GM04504 (cell line): ENCODE measurements at places on chromosomes 5 and 9.

GRCh38 chr5:135569755-135570452, 8.9 kb downstream of the CXCL14 start:
- no peak for DNase-seq

- DNase-seq: no peak
These were observed 72.7 kb upstream of the ASS1 start for GRCh38 chr9:130372057-130372456.

DNA sequence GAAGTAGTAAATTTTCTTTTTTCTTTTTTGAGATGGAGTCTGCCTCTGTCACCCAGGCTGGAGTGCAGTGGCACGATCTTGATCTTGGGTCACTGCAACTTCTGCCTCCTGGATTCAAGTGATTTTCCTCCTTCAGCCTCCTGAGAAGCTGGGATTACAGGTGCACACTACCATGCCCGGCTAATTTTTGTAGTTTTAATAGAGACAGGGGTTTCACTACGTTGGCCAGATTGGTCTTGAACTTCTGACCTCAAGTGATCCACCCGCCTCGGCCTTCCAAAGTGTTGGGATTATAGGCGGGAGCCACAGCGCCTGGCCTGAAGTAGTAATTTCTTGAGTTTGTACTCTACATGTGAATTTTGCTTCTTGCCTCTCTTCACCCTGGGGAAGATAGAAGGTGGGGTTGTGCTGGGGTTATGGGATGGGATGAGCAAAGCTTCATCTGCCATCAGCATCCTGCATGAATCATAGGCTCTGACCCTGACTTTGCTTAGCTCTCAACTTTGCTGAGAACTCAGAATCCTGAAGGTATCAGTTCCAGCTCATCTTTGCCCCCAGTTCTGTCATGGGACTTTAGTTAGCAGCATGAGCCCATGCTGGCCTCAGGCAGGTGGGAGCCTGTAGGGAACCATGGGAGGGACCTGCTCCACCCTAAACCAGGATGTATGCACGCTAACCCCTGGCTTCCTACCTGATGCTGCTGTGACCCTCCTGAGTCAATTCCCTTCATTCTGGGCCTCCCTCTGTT, 9.3 kb upstream of the CCL21 start:
- DNase-seq: no peak

DNA sequence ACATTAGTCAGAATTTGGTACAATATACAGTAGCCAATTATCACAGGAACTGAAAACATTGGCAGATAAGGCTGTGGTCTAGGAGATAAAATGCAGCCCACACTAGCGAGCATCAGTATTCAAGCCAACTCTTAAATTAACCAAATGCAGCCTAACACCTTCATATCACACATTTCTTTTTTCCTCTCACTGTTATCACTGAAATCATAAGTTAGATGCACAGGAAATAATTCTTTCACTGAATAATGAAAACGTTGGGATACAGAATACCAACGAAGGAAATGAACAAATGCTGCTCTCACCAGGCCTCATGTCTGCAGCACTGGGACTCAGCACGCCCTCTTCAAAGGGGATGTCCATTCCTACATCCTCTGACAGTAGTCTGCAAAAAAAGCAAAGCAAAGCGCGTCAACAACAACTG, 109.1 kb upstream of the PCA3 start:
- DNase-seq: no peak

DNA sequence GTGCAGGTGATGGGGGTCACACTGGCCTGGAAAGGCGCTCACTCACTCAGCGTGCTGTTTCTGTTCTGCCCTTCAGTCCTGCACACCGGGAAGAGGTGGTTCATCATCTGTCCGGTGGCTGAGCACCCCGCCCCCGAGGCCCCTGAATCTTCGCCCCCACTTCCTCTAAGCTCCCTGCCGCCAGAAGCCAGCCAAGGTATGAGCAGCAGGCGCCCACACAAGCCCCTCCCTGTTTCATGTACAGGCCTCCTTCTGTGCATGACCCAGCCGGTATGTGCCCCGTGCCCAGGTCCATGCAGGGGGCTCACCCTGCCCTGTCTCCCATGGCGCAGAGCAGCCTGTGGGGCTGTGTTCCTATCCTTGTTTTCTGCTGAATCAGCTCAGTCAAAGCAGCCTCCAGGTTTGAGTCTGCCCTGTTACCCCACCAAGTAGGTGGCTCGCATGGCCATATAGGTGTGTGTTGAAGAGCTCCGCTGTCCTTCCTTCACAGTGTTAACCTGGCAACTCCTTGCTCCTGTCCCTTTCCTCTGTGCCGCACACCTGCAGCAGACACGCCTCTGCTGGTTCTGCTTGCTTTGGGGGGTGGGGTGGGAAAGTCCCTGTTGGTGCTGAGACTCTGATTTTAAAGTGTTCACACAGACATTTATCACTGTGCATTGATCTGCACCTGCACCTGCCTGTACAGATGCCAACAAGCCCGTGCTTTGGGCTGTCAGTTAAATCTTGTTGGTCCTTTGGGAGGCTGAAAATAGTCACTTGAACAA, 84.8 kb downstream of the WNK2 start:
- no peak for DNase-seq

- DNase-seq: no peak
These were observed 179.0 kb upstream of the ADRA1B start for GRCh38 chr5:159737263-159737662.

GRCh38 chr5:99317136-99317535, 388.3 kb upstream of the CHD1 start:
- DNase-seq: no peak

DNA sequence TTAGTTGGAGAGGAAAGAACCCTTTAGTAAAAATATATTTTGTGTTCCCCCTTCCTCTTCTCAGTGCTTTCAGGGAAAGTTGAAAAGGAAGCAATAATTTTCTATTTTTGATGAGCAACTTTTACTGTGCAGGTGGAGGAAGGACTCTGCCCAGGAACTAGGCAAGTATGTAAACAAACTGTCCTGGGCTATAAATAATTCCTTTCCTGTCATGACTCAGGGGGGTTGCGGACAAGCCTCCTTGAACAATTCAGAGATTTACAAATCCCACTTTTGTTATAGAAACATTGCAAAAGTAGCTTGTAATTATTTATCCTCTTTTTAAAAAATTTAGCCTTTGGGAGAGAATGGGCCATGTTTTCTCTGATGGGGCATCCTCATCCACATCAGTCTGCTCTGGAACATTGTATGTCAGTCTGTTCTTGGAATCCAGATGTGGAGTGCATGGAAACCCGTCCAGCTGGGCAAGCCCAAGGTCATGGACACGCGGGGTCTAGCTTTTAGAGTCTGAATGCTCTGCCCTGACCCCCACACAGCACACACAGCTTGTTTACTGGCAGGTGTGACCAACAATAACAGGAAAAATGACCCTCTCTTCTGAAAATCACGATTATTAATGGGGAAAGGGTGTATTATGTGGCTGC, 127.6 kb downstream of the GADD45G start:
- DNase-seq: no peak

DNA sequence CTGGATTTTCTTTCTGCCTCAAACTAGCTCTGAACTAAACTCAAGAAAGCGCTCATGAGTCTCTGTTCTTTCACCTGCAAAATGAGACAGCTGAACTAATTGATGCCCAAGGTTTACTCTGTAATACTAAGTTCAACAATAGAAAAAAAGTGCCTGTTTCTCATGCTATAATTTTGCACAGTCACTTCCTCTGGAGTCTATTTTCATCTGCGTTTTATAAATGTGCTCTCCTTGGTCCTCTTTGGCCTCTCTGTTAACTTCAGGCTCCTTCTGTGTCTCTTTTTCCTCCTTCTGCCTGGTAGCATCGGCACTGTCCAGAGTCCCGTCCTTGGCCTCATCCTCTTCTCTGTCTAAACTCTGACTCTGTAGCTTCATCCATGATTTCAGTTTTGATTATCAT, 311.9 kb upstream of the TLE4 start:
- no peak for DNase-seq

- DNase-seq: no peak
These were observed 34.7 kb downstream of the C9orf50 start for GRCh38 chr9:129586245-129586644.

- no peak for DNase-seq
These were observed 36.5 kb downstream of the SYK start for GRCh38 chr9:90838098-90838497.

GRCh38 chr5:60455589-60455988, 244.4 kb downstream of the DEPDC1B start:
- DNase-seq: no peak

DNA sequence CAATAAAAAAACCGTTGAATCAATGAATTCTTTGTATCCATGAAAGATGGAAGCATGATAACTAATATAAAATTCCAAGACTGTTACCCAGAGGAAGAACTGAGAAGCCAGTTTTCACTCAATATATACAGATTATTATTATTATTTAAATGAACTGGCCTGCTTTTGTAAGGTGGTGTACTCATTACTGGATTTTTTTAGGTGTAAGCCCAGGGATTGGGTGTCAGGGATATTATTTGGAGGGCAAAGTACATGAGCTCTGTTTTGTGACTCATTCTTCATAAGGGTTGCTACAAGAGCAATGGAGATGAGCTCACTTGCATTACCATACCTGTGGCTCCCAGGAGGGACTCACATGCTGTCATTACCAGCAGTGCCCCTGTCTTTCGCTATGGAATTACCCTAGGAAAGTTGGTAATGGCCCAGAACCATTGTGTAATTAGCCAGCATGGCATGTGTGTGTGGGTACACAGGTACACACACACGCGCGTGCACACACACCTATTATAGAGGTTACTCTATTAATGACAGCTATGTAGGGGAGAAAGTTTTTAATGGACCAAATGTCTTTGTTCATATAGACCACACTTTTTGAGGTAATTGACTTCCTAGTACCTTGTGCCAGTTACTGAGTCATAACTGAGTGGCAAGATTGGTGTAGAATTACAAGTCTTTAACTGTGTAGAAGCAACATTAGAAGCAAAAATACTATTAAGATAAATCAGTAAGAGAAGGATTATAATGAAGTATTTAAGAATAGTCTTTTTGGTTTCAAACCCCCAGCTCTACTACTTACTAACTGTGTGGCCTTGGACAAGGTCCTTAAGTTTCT, 143.4 kb downstream of the GDNF start:
- no peak for DNase-seq

GRCh38 chr5:95668216-95668615, 14.6 kb downstream of the SPATA9 start:
- no peak for DNase-seq

DNA sequence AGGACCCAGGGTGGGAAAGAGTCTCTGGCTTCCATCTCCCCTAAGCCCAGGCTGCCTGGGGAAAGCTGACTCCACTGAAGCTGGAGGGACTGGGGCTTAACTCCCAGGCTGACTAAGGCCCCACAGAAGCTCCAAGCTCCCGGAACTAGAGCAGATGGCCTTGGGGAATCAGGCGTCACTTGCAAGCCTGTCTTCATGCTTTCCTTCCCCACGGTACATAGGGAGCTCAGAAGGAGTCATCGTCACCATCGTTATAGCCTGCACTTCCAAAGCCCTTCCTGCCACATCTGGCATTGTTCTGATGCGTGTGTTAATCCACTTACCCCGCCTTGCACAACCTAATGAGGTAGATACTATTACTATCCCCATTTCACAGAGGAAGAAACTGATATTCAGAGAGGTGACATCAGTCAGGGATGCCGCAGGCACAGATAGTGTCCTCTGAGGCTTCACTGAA, 11.5 kb downstream of the AQP3 start:
- no peak for DNase-seq

DNA sequence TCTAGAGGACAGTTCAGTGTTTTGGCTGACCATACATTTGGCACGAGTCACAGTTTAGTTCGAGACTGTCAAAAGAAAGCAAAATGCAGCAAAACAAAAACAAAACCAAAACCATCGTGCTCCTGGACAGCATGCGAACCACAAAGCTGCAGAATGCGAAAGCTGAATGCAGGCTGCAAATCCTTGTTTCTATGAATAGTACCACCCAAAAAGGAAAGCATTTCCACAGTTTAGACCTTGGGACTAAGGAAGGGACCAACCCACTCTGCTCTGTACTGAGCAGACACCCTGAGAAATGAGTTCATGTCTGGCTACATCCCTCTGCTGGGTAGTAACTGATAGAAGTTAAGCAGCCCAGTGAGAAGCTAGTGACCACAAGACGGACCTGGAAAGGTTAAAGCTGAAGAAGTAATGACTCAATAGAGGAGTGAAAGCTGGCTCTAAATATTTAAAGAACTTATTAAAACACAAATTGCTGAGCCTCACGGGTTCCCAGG, 3.9 kb downstream of the GCNT4 start:
- peak; percentile 29 for DNase-seq

GRCh38 chr5:1523480-1523792, 324 bp downstream of the LPCAT1 start:
- DNase-seq: no peak

DNA sequence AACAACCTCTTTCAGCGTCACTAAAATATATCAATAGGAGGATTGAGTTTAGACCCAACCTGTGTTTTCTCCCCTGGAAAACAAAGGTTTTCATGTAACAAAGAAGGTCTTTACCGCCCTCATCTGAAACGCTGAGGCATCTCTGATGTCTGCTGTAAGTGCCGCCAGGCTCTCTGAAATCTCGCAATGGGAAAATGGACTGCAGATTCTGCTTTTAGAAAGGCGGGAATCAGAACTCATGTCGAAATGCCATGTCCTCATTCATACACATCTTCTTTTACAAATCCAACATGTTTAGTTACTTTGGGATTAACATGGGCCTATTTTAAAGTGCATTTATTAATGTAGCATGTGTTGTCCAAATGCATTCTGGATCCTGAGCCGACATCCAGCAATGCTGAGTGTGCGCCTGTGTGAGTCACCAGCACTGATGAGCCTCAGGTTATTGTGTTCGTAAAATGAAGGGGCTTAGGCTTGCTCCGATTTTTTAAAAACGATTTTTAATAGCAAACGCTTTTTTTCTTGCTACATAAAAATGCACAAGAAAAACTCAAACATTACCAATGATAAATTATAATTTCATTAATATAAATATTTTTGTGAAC, 51.9 kb upstream of the PLEKHG4B start:
- DNase-seq: no peak

- DNase-seq: no peak
These were observed 58.7 kb downstream of the FAT2 start for GRCh38 chr5:151532416-151532815.

DNA sequence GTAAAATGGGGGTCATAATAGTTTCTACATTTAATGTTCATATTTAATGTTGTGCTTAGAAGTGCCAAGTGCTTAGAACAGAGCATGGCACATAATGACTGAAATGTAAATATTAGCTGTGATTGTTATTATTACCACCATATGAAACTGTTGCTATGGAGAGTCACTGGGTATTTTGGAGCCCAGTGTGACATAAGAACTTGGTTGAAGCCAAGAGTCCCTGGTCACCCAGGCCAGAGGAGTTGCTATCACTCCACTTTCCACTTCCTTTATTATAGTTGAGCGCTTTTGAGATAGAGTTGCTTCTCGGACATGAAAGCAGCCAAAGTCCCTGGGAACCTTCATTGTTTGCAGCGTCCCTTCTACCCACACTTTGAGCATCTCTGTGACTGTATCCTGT, 77.1 kb downstream of the MAP1B start:
- DNase-seq: no peak

GRCh38 chr9:120716483-120716882, 2.2 kb upstream of the MEGF9 start:
- DNase-seq: no peak
